ENCODE measurements at places on chromosomes 6 and 20. TPM values are rescaled to one million over a fixed set of nuclear protein-coding genes. Genes with fewer than 3 reads are reported as not detected.

DNA sequence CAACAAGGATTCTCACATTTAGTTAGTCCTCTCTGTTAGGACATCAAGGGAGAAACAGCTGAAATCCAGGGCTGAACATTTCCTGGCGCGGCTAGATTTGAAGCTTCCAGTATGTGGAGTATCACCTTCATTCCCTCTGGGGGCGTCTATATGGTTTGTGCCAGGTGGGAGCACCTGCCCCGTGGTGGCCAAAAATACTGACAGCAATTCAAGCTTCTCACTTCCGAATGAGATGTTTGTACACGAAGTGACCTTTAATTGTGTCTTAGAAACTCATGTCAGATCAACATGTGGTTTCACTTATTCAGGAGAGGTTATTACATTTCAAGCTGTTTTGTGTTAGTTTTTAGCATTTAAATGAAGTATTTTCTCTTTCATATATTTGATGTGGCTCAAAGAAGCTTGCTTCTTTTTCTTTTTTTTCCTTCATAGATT is 67.3 kb upstream of the ZNF217 start:
- no peak for DNase-seq
- H3K4me1 ChIP-seq, result peaks cover 21% of the 10 kb centered on the region
- peaks cover 1% of the 10 kb centered on the region for H3K27me3 ChIP-seq
- peak overlapping the region; percentile 80 for H3K4me3 ChIP-seq

DNA sequence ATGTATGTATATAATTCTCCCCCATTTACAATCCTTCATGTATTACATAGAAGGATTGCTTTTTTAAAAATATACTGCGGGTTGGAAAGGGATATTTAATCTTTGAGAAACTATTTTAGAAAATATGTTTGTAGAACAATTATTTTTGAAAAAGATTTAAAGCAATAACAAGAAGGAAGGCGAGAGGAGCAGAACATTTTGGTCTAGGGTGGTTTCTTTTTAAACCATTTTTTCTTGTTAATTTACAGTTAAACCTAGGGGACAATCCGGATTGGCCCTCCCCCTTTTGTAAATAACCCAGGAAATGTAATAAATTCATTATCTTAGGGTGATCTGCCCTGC is 3.6 kb downstream of the FOXC1 start:
- H3K4me1 ChIP-seq, result peaks cover 21% of the 10 kb centered on the region
- DNase-seq, result no peak
- no peak overlapping the region for H3K27ac ChIP-seq
- peaks cover 19% of the 10 kb centered on the region for H3K27me3 ChIP-seq
- peak overlapping the region; percentile 6 for H3K4me3 ChIP-seq

GRCh38 chr20:42598581-42598980 is 591.1 kb downstream of the PTPRT start:
- no peak for DNase-seq
- no peaks in the 10 kb centered on the region for H3K4me1 ChIP-seq
- H3K27ac ChIP-seq, result no peak overlapping the region
- no peaks in the 10 kb centered on the region for H3K27me3 ChIP-seq
- peak overlapping the region; percentile 4 for H3K4me3 ChIP-seq

GRCh38 chr6:137980777-137981176 is 113.7 kb downstream of the TNFAIP3 start:
- peaks cover 9% of the 10 kb centered on the region for H3K36me3 ChIP-seq
- H3K27ac ChIP-seq, result no peak overlapping the region

The MDFI gene
- polyA plus RNA-seq, result not detected

The FAM209A gene
- polyA plus RNA-seq, result not detected

The NRSN1 gene
- polyA plus RNA-seq, result not detected

DNA sequence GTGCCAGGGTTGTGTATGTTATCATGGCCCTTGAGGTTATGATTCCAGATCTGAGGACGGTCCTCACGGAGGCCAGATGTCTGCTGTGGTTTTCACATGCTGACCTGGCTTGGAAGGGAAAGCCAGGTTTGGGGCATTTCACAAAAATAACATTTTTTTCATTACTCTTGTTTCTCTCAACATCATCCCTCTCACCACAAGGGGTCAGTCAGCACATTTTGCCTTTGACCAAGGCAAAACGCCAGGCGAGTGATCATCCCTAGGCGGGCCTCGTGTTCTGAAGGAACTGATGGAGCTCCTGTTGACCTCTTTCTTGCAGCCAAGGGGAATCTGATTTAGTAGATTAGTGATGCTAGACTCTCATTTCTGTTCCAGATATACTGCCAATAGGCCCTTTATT is 133.5 kb downstream of the TBC1D7 start:
- peak; percentile 10 for DNase-seq
- no peak overlapping the region for H3K4me3 ChIP-seq
- H3K27me3 ChIP-seq, result peaks cover 6% of the 10 kb centered on the region
- no peak overlapping the region for H3K27ac ChIP-seq
- H3K4me1 ChIP-seq, result no peaks in the 10 kb centered on the region

DNA sequence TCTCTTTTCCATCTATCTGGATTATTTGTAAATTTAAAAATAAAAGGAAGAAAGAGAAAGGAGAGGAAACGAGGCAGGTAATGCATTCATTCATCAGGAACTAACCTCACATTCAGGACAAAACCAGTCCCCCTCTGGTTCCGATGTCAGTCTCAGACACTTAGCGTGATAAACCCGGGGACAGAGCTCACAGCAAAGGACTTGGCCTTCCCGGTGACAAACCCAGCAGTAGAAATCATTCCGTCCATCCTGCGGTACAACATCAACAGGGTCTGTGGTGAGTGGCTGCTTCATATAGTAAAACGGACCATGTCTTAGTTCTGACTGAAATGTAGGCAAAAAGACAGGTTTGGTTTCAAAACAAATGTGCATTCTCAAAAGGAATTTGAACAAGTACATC is 57.9 kb downstream of the ZMYND8 start:
- H3K36me3 ChIP-seq, result peaks cover 24% of the 10 kb centered on the region
- DNase-seq, result no peak
- H3K27ac ChIP-seq, result no peak overlapping the region
- no peaks in the 10 kb centered on the region for H3K27me3 ChIP-seq
- H3K4me1 ChIP-seq, result peaks cover 20% of the 10 kb centered on the region

GRCh38 chr20:15895126-15895525 is 678.1 kb downstream of the KIF16B start:
- DNase-seq, result no peak
- H3K36me3 ChIP-seq, result no peaks in the 10 kb centered on the region
- peaks cover 2% of the 10 kb centered on the region for H3K27me3 ChIP-seq
- H3K27ac ChIP-seq, result no peak overlapping the region
- H3K4me1 ChIP-seq, result peaks cover 15% of the 10 kb centered on the region

DNA sequence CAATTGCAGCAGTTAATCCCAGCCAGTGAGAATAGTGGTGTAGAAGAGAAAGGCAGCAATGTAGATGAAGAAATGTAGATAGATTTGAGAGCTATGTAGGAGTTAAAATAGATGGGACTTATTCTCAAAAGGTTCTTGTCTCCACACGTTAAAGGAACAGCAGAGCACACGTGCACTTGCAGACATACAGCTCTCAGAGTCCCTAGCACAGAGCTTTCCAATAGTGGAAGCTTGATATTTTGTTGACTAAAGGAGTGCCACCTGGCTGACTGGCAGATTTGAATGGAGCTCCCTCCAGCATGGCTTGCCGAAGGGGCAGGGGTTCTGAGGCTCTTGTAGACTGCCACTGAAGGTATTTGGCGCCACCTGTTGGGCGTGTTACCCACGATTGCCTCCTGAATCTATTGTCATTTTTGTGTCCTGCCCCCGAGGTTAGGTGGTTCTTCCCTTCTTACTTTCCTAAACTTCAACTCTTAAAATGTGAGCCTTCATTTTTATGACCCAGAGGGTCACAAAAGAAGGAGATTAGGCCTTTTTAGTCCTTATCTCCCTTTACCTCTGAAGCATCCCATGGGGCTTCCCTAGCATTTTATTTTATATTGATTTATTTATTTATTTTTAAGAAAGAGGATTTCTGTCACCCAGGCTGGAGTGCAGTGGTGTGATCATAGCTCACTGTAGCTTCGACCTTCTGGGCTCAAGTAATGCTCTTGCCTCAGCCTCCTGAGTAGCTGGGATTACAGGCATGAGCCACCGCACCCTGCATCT is 16.4 kb downstream of the BRD2 start:
- H3K4me3 ChIP-seq, result no peak overlapping the region
- peaks cover 4% of the 10 kb centered on the region for H3K27me3 ChIP-seq
- DNase-seq, result peak; percentile 82
- peaks cover 23% of the 10 kb centered on the region for H3K4me1 ChIP-seq
- peak overlapping the region; percentile 25 for H3K27ac ChIP-seq

GRCh38 chr6:401239-401993 is 9.9 kb downstream of the IRF4 start:
- H3K27ac ChIP-seq, result no peak overlapping the region
- H3K4me1 ChIP-seq, result no peaks in the 10 kb centered on the region
- H3K27me3 ChIP-seq, result no peaks in the 10 kb centered on the region
- peaks cover 4% of the 10 kb centered on the region for H3K36me3 ChIP-seq

DNA sequence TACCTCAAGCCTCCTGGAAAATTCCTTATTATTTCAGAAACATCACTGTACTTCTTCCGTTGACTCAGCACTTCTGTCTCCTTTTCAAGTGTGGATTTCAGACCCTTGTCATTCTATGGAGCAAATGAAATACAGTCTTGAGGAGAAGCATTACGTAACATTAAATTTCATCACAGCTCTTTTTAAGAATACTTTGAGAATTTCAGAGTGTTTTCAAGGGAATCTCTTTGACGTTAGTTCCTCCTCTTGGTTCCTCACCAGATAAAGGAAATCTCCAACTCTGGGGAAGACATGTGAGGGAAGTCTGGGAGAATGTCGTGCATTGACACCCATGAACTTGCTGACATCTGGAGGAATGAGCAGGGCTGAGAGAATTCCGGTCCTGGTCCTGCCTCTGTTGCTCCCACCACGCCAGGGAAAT is 32.3 kb downstream of the UST start:
- H3K27ac ChIP-seq, result peak overlapping the region; percentile 69
- DNase-seq, result no peak
- peaks cover 2% of the 10 kb centered on the region for H3K27me3 ChIP-seq
- no peaks in the 10 kb centered on the region for H3K36me3 ChIP-seq
- peaks cover 47% of the 10 kb centered on the region for H3K4me1 ChIP-seq
- H3K4me3 ChIP-seq, result no peak overlapping the region

DNA sequence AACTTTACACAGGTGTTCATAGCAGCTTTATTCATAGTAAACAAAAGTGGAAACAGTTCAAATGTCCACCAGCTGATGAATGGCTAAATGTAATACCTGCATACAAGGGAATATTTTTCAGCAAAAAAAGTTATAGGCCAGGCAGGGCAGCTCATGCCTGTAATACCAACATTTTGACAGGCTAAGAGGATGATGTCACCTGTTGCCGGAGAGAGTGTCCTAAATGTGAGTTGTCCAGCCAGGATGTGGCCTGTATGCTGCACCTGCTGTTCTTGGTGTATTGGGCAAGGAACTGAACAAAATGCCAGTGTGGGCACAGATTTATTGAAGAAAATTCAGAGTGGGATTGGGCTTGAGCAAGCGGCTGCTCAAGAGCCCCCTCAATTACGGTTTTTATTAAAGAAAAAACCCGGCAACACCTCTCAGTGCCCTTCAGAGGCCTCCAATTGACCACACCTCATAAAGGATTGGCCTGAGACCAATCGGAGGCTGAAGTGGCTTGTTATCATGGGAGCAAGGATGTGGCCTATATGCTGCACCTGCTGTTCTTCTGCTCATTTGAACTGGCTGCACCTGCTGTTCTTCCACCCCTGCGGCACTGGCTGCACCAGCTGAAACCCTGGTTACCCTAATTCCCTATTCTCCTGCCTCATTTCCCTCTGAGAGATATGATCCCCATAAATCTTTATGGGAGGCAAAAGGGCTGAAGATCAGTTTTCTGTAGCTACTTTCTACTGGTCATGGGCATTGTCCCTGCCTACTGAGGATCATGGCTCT is 164.3 kb upstream of the PROKR2 start:
- peaks cover 2% of the 10 kb centered on the region for H3K4me1 ChIP-seq
- H3K4me3 ChIP-seq, result no peak overlapping the region
- H3K36me3 ChIP-seq, result no peaks in the 10 kb centered on the region

DNA sequence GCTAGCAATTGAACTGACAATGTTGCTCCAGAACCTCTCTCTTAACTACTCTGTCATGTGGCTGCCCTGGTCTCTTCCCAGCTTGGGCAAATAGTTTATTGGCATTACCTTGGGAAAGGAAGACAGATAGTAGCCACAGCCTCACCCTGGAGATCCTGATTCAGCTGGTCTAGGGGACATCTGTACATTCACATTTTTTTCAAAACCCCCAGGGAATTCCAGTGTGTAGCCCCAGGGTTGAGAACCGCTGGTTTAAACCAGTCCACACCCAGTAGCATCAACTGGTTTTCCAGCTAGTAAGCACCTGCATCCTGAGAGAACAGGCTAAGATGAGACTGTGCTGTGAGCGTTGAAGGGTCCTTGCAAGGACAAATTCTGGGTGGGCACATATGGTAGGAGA is 9.6 kb downstream of the SCUBE3 start:
- peaks cover 8% of the 10 kb centered on the region for H3K36me3 ChIP-seq
- H3K27me3 ChIP-seq, result peaks cover 5% of the 10 kb centered on the region
- H3K27ac ChIP-seq, result no peak overlapping the region
- H3K4me3 ChIP-seq, result no peak overlapping the region
- peaks cover 2% of the 10 kb centered on the region for H3K4me1 ChIP-seq

DNA sequence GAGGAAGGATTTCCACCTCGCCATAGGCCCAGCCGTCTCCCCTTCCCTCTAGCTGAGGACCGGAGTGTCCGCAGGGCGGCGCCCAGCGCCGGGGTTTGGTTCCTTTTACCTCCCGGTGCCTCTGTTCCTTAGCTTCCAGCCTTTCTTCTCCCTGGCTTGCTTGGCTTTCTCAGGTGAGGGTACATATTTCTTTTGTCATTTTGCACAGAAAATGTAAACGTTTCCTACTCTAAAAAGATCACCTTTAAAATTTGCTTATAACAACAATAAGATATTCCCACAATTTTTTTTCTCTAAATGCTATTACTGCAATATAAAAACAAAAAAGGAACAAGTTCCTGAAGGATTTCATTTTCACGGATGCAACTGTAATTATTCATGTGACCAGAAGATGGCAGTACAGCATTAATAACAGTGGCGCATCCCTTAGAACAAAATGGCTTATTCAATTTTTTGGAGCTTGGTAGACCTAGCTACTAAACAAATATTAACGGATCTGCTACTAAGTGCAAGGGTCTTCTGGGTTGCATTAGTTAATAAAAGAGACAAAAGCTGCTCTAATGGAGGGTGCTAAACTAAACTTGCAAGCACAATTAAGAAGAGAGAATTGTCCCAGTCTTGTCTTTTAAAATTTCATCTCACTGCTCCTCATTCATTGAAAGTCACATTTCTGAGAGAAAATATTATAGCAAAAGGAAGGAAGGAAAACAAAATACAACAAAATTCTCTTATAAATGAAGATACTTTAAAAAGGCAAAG is 172.9 kb downstream of the ADGRG6 start:
- H3K4me3 ChIP-seq, result no peak overlapping the region
- no peaks in the 10 kb centered on the region for H3K4me1 ChIP-seq
- no peaks in the 10 kb centered on the region for H3K36me3 ChIP-seq
- no peak overlapping the region for H3K27ac ChIP-seq
- DNase-seq, result peak; percentile 32
- peaks cover 4% of the 10 kb centered on the region for H3K27me3 ChIP-seq

GRCh38 chr6:7424967-7425807 is 35.6 kb downstream of the RIOK1 start:
- H3K4me1 ChIP-seq, result no peaks in the 10 kb centered on the region
- H3K36me3 ChIP-seq, result no peaks in the 10 kb centered on the region
- no peaks in the 10 kb centered on the region for H3K27me3 ChIP-seq
- H3K4me3 ChIP-seq, result no peak overlapping the region

- no peaks in the 10 kb centered on the region for H3K36me3 ChIP-seq
- no peak overlapping the region for H3K4me3 ChIP-seq
- no peak for DNase-seq
- H3K4me1 ChIP-seq, result no peaks in the 10 kb centered on the region
- peaks cover 3% of the 10 kb centered on the region for H3K27me3 ChIP-seq
- H3K27ac ChIP-seq, result no peak overlapping the region
Observed at GRCh38 chr6:96777113-96777512, 60.2 kb downstream of the GPR63 start.

GRCh38 chr6:95948324-95948723 is 67.5 kb upstream of the FUT9 start:
- H3K4me3 ChIP-seq, result no peak overlapping the region
- no peak for DNase-seq
- H3K27me3 ChIP-seq, result no peaks in the 10 kb centered on the region
